ENCODE measurements at places on chromosomes 13 and 19. TPM values are rescaled to one million over a fixed set of nuclear protein-coding genes. Genes with fewer than 3 reads are reported as not detected.
A peak's percentile ranks its signal among the peaks of the same experiment; 100 is the strongest.

DNA sequence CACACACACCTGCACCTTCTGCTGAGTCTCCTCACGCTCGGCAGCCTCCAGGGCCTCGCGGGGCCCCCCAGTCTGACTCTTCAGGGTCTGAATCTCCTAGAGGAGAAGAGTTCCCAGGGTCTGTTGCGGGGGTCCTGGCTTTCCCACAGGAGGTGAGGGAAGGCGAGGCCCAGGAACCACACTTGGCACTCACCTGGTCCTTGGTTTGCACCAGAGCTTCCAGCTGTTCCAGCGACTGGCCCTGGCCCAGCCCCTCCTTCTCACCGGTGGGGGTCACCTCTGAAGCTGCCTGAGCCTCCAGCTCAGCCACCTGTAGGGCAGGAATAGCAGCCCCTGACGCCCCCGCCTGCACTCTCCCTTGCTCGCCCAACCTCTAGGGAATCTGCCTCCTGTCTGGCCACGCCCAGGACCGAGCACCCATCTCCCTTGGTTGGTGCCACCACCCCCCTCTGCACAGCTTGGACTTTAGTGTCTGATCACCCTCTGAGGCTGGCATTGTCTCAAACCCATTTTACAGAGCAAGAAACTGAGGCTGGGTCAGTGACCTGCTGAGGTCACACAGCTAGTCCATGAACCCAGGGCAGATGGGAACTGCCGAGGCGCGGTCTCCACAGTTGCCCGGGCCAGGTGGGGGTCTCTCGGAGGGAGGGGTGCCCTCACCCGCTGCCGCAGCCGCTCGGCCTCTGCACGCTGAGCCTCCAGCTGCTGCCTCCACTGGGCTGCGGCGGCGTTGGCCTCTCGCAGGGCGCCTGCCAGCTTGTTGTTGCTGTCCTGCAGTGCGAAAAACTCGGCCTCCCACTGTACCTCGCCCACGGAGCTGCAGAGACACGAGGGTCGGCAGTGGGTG, 9.5 kb downstream of the HOMER3 start:
- no peak for DNase-seq

DNA sequence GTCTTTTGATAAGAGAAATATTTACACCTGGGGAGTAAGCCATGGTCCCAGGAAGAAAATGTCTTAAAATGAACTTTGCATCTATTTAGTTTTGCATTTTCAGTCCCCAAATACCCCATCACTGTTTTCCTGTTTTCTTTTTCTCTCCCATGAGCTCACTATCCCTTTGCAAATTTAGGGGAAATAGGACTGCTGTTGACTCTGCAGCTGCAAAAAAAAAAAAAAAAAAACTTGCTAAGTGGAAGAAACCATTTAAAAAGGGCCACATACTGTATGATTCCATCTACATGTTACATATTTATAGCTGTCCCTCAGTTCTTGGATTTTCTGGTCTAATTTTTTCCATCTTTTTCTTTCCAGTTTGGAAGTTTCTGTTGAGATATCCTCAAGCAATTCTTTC, 98.2 kb upstream of the SERP2 start:
- DNase-seq = no peak

GRCh38 chr13:113171250-113172125, 13.0 kb downstream of the PROZ start:
- DNase-seq = no peak

GRCh38 chr13:51999510-51999911, 11.7 kb downstream of the ATP7B start:
- DNase-seq = no peak

- no peak for DNase-seq
These were observed 9.0 kb upstream of the DLL3 start for GRCh38 chr19:39489756-39490155.

- DNase-seq = no peak
These were observed 11.3 kb downstream of the LCP1 start for GRCh38 chr13:46170687-46171086.

ZNF549 gene
- 7.3 TPM for total RNA-seq

- DNase-seq = no peak
These were observed 47.4 kb downstream of the SMAD9 start for GRCh38 chr13:36872621-36873020.

ZNF628 gene
- 8.0 TPM for total RNA-seq

GRCh38 chr19:3359015-3359918, 7.1 kb upstream of the NFIC start:
- DNase-seq = peak; percentile 84

DNA sequence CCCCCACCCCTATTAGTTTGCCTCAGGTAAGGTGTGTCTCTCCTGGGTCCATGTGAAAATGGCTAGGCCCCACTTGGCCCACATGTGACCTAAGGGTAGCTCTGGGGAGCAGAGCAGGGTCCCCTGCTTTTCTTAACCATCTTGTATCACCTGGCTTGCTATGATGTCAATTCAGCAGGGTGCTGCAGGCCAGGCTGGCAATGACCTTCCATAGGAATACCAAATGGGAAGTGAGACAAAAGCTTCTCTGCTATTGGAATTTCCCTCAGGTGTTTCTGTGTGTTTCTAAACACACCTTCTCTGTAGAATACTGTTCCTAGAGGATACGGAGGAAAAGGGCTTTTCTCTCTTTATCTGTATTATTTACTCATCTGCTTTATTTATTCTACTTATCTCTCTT, 35.7 kb upstream of the DACH1 start:
- no peak for DNase-seq

DNA sequence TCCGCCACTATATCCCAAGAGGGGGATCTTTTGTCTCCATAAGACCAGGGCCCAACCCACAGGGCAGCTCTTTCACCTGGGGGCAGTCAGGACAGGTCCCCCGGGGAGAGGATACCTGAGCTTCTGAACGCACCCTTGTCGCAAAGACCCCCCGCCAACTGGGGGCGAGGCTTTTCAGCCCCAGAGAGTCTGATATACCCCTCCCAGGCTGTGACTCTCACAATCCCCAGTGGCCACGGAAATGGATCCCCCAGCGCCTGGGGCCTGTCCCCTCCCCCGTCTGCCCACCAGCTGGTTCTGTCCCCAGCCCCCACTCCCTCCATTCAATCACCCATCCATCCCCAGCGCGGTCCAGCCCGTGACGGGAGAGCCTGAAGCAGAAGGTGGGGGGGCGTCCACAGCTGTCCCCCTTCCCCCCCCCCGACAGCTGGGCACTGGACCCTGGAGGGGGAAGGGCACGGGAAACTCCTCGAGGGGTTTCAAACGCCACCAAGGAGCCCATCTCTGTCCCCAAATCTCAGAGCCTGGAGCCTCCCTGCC, 823 bp downstream of the DOCK6 start:
- no peak for DNase-seq

GIPR gene
- total RNA-seq = 29.0 TPM

- no peak for DNase-seq
These were observed 318.3 kb downstream of the IRS2 start for GRCh38 chr13:109468123-109468522.

- DNase-seq = peak; percentile 49
These were observed 24.2 kb upstream of the NANOS2 start for GRCh38 chr19:45938733-45939319.

PTPRH gene
- not detected for total RNA-seq

ZNF177 gene
- 0.33 TPM for total RNA-seq

- no peak for DNase-seq
These were observed 140.8 kb downstream of the SHISA2 start for GRCh38 chr13:25910991-25911419.

TEX26 gene
- not detected for total RNA-seq

DNA sequence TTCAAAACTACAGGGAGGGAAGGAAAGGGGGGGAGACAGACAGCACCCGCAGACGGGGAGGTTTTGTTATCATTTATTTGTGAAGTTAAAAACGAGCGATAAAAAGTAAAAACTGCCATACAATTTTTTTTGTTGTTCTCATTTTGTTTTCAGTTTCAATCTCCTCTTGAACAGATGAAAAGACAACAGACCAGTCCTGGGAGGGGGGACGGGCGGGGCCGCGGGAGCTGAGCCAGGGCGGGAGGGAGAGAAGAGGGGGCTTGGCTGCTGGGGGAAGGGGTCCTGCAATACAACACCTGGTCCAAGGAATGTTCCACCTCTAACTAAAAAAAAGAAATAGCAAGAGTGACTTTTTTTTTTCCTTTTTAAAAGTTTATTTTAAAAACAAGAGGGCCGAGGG, 11.3 kb downstream of the KHSRP start:
- no peak for DNase-seq

DNA sequence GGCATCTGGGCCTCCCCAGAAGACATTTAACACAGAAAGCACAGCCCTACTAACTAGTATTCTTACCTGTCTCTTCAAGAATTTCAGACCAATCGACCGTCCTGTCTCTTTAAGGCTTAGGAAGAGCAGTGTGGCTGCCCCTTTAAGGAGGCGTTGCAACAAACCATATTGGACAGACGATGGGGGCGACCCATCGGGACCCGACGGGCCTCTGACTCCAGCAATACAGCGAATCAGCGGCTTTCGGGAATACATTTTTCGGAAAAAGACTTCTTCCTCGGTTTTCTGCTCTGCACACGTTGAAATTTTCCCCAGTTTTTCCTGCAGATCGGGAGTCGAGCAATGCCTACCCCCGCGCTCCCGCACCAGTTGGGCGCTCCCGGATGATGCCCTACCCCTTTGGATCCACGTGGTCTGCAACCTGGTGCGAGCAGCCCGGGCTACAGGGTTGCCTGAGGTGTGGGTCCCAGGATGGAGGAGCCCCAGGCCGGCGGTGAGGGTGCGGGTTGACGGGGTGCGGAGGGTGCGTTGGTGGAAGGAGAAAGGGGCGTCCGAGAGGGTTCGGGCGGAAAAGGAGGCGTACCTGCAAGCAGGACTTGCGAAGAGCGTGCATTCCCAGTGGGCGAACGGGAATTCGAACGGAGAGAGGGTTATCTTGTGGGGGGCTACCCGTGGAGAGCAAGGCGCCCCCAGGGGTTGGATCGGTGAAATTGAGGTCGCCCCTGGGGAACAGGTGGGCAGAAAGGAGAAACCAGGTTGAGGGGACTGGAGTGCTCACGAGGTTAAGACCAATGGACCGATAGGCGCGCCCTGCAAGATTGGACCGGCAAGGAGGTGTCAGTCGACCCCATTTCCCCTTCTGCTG, at the start of gene POLR1G:
Gene POLR1G (plus strand): TSS at position 419 of the 865 bp plus-strand sequence. CDS start 53 bp downstream, at position 472.
- peak; percentile 85 for DNase-seq

DNA sequence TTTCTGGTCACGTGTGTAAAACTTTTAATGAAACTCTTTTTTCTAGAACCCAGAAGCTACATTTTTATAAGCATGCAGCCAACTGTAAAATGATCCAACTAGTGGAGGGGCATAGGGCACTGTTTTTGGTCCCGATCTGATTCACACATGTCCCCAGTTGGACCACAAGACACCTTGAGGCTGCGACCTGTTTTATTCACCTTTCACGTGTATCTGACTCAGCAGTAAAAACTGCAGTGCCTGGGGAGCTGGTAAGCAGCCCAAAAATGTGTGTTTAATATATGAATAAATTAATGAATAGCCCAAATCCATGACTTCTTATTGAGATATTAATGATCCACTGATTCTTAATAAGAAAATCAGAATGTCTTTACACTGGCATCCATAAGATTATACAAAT, 140.4 kb downstream of the COL4A1 start:
- DNase-seq = no peak

DNA sequence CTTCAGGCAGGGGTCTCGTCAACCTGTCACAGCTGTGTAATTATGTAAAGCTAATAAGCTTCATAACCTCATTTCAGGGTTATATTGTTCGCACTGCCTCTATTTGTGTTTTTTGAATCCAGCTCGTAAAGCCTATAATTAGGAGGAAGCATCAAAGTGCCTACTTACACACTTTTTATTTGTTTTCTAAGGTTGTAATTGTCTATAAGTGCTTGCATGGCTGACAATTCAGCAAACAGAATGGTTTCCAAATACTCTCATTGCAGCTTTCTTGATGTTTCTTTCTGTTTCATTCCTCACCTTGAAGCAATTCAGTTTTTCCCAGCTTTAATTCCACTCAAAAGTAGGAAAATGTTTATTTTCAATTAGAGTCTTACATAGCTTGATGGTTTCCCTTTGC, 336.3 kb downstream of the HS6ST3 start:
- DNase-seq = no peak

- no peak for DNase-seq
These were observed 13.1 kb downstream of the SH2D3A start for GRCh38 chr19:6754136-6754535.

DNA sequence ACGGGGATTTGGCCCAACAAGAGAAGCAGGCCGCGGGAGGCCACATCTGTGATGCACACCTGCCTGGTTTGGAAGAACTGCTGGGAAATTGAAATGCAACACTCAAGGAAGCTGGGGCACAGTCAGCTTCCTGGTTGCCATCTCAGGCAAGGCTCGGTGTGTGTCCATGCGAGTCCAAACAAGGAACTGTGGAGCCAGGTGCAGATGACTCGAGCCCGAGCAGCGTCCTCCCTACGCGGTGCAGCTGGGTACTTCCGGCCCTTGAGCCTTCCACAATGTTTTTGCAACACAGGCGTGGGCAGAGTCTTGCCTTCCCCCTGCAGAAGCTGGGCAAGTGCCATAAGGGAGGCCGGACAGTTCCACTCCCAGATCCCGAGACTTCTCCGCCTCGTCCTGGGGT, 94.6 kb downstream of the CRYL1 start:
- DNase-seq = no peak

GRCh38 chr13:23965346-23965745, 68.0 kb upstream of the C1QTNF9B start:
- no peak for DNase-seq

DNA sequence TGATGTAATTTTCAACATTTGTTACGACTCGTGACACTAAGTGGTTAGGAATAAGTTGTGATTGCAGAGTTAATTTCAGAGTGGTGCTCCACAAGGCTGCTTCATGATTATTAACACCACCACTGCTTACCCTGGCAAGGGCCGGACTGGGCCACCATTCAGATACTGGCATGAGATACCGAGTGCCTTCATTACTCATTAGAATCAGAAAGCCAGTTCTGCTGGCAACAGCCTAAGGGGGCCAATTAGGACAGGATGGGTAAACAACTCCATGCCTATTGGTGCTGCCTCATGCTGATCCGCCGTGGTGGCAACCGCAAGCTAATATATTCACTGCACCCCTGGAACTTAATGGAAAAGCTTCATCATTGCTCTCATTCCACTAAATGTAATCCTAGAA, 575.1 kb downstream of the EFNB2 start:
- no peak for DNase-seq

ZNF562 gene
- 35.8 TPM for total RNA-seq

DNA sequence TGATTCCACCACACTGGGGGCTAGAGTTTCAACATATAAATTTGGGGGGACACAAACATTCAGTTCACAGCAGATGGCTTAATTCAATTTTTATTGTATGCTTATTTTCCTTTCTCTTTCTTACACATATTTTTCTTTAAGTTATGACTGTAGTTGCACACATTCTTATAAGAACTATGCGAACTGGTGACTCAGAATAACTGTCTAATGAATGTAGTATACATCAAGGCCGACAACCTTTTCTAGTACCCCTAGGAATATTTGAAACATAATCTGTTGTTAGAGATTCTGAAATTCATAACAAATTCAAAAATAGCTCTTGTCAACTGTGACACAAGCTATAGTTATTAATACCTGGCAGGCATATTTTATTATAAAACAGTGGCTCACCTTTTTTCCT, 695.6 kb downstream of the PCDH9 start:
- DNase-seq = no peak

GAPDHS gene
- total RNA-seq = not detected

CAPN12 gene
- 10.4 TPM for total RNA-seq

Data from natural killer cell treated with Interleukin-12 subunit alpha and Interleukin-12 subunit beta and Interleukin-15 and Interleukin-18, amount 100 ng/mL, for 72 hours (primary cell).